ENCODE measurements at places on chromosomes 7 and 10.

GRCh38 chr10:14669576-14669975, 105.1 kb downstream of the FAM107B start:
- no peak for DNase-seq

DNA sequence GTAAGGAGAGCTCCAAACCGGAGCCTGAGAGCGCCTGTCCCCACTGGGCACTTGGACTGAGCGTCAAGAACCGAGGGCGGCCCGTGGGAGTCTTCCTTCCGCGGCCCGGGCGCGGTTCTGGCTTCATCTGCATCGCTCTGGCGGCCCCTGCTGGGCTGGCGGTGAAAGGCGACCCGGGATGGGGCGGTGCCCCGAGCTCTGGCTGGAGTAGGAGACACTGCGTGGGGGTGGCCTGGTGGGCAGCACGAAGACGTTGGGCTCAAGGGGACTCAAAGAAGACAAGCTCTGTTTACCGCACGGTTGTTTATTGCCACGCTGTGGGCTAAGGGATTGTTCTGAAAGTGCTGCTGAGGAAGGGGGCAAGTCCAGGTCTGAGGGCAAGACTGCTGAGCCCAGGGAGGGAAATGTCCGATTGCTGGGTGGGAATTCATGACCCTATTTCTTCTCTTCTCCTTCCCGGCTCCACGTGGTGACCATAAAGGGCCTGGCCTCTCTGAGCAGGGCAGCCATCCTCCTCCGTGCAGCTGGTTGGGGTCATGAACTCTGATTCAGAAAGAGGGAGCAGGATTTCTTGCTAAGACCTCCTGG, 29.8 kb downstream of the PLAU start:
- DNase-seq, result no peak

DNA sequence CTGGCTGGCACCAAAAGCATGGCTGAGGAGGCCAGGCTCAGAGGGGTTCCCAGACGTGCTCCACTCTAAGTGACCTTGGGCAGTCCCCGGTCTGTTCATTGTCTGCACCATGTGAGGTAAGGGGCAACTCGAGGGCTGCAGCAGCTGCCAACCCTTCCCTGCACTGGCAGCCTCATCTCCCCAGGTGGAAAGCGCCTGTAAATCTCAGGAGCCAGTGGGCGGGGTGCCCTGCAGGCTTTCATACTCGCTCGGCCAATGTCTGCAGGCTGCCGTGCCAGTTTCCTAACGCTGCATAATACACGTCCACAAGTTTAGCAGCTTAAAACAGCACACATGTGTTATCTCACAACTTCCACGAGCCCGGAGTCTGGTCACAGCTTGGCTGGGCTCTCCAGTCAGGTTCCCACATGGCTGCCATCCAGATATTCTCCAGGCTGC, 12.6 kb upstream of the GDF10 start:
- no peak for DNase-seq

DNA sequence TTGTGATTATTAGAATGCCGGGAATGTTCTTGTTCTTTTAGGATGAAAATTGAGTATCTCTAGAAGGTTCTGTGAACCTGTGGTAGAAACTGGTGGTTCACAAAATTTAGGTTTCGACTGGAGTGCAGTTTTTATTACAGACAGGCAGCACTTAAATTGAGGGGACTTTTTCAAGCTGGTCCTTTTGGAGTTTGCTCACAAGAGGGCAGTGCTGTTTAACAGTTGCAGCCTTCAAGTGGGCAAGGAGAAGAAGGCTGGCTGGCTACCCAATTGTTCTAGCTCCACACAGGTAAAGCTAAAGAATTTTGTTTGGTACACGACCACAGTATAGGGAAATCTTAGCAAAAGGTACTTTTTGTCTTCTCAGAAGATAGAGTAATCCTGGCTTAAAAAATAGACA, 233.6 kb downstream of the SNX13 start:
- DNase-seq, result peak; percentile 9

GRCh38 chr7:151012911-151013347, 11.4 kb downstream of the ATG9B start:
- DNase-seq, result no peak

DNA sequence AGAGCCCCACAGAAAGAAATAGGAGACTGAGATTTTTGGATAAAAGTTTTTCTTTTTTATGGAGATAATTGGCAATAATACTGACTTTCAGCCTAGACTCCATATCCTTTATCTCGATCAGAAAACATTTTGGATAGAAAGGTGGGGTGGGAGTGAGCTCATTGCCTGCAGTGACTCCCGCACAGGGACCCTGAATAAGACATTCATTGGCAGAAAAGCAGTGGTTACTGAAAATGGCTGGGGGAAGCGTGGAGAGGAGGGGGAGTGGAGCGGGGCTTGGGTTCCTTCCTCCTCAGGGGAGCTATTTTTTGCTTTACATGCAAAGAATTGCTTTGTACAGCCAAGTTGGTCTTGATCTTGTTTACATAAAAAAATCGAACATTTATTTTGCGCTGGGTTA, 90.4 kb upstream of the BMPER start:
- DNase-seq, result no peak

- DNase-seq, result no peak
Measured at GRCh38 chr10:34713875-34714274, 101.2 kb downstream of the PARD3 start.

GRCh38 chr7:20302891-20303290, 27.8 kb upstream of the ITGB8 start:
- DNase-seq, result no peak

DNA sequence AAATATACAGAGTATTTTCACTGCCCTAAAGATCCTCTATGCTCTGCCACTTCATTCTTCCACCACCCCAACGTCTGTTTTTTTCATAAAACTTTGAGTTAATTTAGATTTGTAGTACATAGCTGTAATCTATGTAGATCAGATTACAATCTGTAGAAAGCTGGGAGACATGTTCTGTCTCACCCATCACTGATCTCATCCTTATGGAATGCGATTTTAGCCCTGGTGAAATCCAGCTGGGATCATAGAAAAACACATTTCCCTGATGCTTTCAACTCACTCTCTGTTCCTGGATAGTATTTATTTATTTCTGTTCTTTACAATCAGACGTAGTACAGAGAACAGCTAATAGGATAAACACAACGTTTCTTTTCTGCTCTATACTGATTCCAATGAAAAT, 521.0 kb downstream of the KIF20B start:
- no peak for DNase-seq

DNA sequence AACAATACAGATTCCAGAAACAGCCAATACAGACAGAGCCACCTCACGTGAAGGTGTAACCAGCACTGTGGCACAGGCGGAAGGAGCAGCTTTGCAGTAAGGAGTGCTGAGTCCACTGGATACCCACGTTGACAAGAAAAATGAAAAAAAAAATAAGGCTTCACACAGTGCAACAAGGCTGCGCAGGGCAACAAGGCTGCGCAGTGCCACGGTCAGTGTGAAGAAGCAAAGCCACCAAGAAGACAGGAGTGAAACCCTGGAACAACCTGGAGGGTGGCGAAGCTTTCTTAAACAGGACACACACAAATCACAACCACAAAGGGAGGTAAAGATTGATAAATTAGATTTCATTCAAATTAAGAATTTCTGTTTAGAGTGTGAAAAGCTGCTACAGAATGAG, 204.0 kb downstream of the MAD1L1 start:
- no peak for DNase-seq

- peak; percentile 45 for DNase-seq
Measured at GRCh38 chr7:55641273-55641691, 69.0 kb upstream of the VOPP1 start.

- DNase-seq, result no peak
Measured at GRCh38 chr10:63661347-63661746, 140.1 kb downstream of the REEP3 start.

GRCh38 chr10:124374535-124375352, 44.0 kb downstream of the OAT start:
- no peak for DNase-seq

Measured in NCI-H1436 treated with DMSO at 0.1 percent for 48 hours (cell line).